ENCODE measurements at places on chromosomes 7 and 10. TPM values are rescaled to one million over a fixed set of nuclear protein-coding genes. Genes with fewer than 3 reads are reported as not detected.

ADRA2A gene
- total RNA-seq = 14.9 TPM

- no peak for DNase-seq
These were observed 20.1 kb downstream of the IFIT3 start for GRCh38 chr10:89347701-89348457.

TACR2 gene
- total RNA-seq = 0.66 TPM

GRCh38 chr7:131889572-131890150, 333.2 kb upstream of the PODXL start:
- DNase-seq = no peak

C10orf67 gene
- total RNA-seq = 0.29 TPM

AKR1D1 gene
- not detected for total RNA-seq

- DNase-seq = no peak
These were observed 30.3 kb downstream of the ZAN start for GRCh38 chr7:100763556-100764140.

RNF148 gene
- 11.8 TPM for total RNA-seq

HSPB1 gene
- total RNA-seq = 211 TPM

- DNase-seq = no peak
These were observed 263.2 kb downstream of the DGKB start for GRCh38 chr7:14639329-14639728.

LSM8 gene
- total RNA-seq = 49.9 TPM

FGF8 gene
- not detected for total RNA-seq

GRCh38 chr7:28488061-28488791, 75.9 kb downstream of the CREB5 start:
- no peak for DNase-seq

GRCh38 chr7:150968734-150969372, 9.3 kb downstream of the KCNH2 start:
- DNase-seq = no peak

GRCh38 chr7:116356333-116356965, 143.1 kb upstream of the CAV2 start:
- no peak for DNase-seq

- DNase-seq = peak; percentile 10
These were observed 82.8 kb upstream of the PPP2R2D start for GRCh38 chr10:131817866-131818509.

DNA sequence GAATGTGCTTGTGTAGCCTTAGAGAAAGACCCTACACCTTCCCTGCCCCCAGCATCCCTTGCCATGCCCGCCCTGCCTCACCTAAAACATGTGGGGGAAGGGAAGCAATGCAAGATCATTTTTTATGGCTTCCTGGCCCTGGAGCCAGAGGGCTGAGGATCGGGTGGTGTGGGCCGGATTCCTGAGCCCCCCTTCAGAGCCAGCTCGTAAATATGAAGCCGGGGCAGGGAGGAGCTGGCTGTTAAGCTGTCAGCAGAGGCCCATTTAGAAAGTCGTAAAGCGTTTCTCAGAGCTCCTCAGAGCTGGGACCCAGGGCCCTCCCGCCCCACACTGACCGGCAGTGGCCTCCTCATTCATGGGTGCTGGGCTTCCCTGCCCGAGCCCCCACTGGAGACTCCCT, 23.9 kb downstream of the UNC5B start:
- DNase-seq = no peak

XRCC2 gene
- 0.48 TPM for total RNA-seq

DNA sequence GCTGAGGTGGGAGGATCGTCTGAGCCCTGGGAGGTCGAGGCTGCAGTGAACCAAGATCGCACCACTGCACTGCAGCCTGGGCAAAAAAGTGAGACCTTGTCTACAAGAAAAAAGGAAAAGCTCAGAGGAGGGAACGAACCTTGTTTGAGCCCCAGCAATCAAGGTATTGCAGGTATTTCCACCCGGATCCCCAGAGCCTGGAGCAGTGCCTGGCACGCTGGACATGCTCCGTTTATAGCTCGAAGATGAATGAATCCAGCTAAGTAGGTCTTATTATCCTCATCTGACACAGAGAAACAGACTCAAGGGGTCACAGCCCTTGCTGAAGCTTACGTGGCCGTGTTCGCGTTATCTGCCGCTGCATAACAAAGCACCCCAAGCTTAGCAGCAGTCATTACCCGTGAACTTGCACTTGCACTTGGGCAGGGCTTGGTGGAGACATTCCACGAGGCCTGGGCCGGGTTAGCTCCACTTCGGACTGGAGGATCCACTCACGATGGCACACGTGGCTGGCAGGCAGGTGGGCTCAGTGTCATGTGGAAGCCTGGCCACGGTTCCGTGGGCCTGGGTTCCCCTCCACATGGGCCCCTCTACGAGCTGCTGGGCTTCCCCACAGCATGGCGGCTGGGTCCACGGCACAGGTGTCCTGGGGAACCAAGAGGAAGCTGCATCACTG, 3.2 kb upstream of the COX19 start:
- no peak for DNase-seq

DNA sequence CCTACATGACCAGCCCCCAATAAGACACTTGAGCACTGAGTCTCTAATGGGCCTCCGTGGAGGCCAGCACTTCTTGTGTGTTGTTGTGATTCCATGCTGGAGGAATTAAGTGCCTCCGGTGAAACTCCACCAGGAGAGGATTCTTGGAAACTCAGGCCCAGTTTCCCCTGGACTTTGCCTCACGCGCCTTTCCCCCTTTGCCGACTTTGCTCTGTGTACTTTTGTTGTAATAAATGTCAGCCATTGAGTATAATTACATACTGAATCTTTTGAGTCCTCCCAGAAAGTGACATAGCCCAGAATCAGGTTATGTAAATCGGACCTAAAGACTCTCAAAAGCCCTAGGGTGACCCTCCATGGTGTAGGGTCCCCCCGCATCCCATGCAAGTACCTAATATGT, 82.4 kb downstream of the DLG5 start:
- DNase-seq = no peak

DNA sequence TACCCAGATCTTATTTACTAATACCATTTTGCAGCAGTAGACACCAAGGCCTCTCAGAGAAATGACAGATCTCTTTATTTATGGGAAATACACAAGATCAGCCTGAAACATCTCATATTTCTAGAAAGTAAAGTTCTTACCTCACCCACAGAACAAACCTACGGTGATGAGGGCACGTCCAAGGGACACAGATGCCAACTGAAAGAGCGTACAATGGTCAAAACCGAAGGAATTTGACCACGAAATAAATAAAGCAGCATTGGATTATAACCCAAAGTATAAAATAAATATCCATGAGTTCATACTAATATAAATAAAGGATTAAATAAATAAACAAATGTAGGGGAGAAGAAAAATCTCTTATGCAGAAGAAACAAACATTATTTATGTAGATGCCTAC, 747.0 kb downstream of the TNS3 start:
- DNase-seq = no peak

GRCh38 chr7:109611656-109612055, 1042.0 kb downstream of the DNAJB9 start:
- DNase-seq = no peak

NKX2-3 gene
- total RNA-seq = not detected

AKR1B15 gene
- total RNA-seq = 0.33 TPM

- no peak for DNase-seq
These were observed 33.4 kb upstream of the COBL start for GRCh38 chr7:51349820-51350545.

- DNase-seq = no peak
These were observed 85.8 kb downstream of the HIF1AN start for GRCh38 chr10:100621360-100622205.

- DNase-seq = no peak
These were observed 204.6 kb downstream of the IMMP2L start for GRCh38 chr7:111357691-111358090.

SPDYE3 gene
- total RNA-seq = not detected

DNA sequence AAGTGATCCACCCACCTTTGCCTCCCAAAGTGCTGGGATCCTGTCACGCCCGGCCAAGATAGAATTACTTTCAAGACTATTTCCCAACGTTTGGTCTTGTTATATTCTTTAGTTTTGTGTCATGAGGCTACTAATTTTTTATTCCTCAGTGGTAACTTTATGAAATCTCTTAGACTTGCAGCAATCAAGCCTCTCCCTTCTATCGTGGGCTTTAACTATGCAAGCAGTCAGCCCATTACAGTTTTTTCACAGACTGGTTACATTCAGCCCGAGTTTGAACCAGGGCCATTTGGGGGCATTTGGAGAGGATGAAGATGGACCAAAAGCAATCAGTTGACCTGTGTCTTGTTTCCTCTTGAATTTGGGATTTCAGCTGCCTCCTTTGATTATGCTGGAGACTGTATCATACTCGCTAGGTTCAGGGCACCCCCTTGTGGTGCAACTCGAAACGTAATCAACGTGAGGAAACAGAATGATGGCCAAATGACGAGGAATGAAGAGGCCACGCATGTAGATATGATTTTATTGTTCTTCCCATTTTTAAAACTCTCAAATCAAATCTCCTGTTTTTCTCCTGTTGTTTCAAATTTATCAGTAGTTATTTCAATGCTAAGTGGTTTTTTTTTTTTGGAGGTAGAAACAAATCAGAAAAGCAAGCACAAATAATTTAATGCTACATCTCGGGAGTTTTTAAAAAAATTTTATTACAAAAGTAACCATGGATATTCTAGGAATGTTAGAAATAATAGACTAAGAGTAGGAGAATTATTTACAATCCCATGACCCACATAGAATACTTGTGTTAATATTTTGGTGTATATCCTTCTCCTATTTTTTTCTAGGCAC, 151.6 kb downstream of the KIAA1217 start:
- DNase-seq = peak; percentile 84

GRCh38 chr10:12605580-12606405, 256.4 kb downstream of the CAMK1D start:
- DNase-seq = peak; percentile 80

DNA sequence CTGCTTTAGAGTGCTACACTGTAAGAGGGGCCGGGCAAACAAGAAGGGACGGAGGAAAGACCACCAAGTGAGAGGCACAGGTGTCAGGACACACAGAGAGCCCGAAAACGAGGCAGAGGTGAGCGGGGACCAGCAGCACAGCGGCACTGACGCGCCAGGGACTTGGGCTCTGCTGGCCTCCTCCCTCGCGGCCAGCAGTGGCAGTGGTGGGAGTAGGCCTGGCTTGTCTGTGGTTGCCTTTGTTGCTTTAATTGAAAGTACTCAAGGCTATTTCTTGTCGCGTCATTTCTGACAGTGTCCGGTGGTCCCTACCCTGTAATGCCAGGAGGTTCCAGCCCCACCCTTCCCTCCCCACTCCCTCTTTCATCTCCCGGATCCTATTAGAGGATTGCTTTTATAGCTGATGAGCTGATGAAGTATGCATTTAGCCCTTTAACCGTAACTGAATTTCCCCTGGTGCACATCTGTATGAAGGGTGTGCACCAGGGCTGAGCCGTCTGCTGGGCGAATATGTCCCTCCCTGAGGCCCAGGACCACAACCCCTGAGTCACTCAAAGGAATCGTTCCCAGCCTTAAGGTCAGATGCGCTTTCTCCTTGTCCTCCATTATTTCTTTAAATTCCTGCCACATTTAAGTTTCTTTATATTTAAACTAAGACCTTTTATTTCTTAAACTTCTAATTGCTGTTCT, 39.5 kb upstream of the FAM20C start:
- DNase-seq = no peak

GRCh38 chr10:132202070-132202970, 15.6 kb downstream of the DPYSL4 start:
- no peak for DNase-seq

GRCh38 chr7:30980194-30980593, 16.4 kb downstream of the GHRHR start:
- DNase-seq = no peak

- no peak for DNase-seq
These were observed 6.3 kb upstream of the AKR1E2 start for GRCh38 chr10:4819707-4820106.

DNA sequence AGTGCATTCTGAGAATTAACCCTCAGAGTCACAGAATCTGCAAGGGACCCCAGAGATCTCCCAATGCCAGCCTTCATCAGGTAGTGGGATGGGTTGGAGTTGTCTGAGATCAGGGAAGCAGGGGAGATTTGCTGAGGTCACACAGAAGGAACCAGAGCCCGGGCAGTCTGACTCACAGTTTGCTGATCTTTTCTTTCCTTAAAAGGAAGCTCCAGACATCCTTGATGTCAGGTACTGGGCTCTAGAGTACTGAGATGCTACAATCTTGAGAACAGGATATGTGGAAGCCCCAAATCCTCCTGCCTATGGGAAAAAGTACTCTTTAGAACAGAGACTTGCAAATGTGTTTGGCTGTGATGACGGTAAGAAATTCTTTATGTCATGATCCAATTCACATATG, 706 bp downstream of the TBATA start:
- no peak for DNase-seq

- DNase-seq = no peak
These were observed 115.8 kb downstream of the HTR7 start for GRCh38 chr10:90741926-90742565.

DNA sequence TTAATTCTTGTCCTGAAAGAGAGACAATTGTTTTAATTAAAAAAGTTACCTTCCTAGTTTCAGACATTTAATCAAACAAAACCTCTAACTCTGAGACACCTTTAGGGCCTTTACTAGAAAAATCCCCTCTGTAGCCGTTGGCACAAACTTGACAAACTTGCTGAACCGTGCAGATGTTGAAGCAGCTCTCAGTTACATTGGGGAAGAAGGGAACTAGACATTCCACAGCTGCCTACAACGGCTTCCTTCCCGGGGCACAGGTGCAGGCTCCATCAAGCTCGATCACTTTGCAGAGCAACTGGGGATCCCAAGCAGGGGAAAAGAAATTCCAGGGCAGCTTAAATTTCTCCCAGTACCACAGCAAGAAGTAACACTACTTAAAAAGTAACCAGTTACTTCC, 141.3 kb downstream of the SKAP2 start:
- DNase-seq = no peak

NEUROD6 gene
- total RNA-seq = not detected

GRCh38 chr7:36407636-36408550, 18.2 kb downstream of the ANLN start:
- no peak for DNase-seq

- no peak for DNase-seq
These were observed 259.9 kb downstream of the ZEB1 start for GRCh38 chr10:31578951-31579350.

TAF5 gene
- total RNA-seq = 3.4 TPM

- DNase-seq = no peak
These were observed 21.9 kb downstream of the THSD7A start for GRCh38 chr7:11810043-11810625.

DNA sequence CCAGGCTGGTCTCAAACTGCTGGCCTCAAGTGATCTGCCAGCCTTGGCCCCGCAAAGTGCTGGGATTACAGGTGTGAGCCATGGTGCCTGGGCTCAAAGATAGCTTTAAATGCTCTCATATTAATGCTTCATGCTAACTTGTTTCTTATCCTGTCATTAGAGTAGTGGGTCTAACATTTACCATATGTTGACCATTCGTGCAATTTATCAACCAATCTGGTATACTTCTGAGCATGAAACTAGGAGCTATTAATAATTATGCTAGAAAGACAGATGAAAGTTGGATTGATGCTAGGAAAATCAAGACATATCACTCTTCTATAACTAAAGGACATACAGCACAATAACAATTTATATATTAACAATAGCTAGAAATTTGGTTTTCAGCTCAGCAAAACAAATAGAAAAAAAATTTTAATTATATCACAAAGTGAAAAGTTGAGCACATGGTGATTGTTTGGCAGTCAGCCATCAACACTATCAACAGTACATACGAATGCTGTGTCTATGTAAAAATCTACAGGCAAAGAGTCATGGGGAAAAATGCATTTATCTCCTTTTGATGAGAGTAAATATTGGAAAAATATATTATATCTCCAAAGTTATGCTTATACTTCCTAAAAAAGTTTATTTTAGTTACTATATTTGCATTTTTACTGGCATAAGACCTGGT, 112.1 kb upstream of the ABCB5 start:
- no peak for DNase-seq

- no peak for DNase-seq
These were observed 17.4 kb downstream of the PDGFA start for GRCh38 chr7:502296-502695.

SAMD8 gene
- 45.2 TPM for total RNA-seq

ELOVL3 gene
- 0.66 TPM for total RNA-seq

SPDYE5 gene
- total RNA-seq = not detected

Data from breast epithelium (tissue), 4 donors.